ENCODE measurements at places on chromosomes 7 and 10. TPM values are rescaled to one million over a fixed set of nuclear protein-coding genes. Genes with fewer than 3 reads are reported as not detected.

The NKX2-3 gene
- not detected for polyA plus RNA-seq

The GIMAP5 gene
- polyA plus RNA-seq: not detected

The NRF1 gene
- 18.2 TPM for polyA plus RNA-seq

DNA sequence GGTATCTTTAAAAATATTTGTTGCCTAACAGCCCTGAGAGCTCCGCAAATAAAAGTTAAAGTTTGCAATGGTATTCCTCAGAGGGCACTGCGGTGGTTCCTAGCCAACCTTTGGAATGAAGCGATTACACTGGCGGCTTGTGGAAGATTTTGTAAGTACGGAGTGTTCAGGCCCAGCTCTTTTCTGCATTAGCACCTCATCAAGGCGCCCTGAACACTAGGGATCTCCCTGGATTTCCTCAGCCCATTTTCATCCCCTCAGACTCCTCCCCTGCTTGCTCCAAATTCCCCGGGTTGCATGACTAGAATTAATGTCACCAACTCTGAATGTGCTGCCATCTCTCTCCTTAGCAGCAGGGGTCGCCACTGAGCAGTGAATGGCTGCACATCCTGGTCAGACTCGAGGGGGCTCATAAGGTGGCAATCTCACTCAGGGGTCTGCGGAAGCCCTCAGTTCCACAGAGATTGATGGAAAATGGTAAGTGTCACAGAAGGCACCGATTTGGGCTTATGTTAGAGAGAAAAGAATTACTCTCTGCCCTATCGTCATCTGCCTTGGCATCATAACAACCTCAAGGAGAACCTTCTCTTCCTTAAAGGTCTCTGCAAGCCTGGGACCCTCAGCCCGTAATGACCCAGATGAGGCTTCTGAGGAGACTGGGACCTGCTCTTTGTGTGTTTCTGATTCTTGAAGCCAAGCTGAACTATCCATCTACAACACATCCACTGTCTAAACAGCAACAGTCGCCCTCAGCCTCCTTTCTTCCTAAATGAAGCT, 262.8 kb upstream of the AOAH start:
- DNase-seq: peak; percentile 90

- DNase-seq: no peak
Measured at GRCh38 chr7:95430864-95431263, 4.0 kb downstream of the PON2 start.

Measured in H1 (cell line).